Hepatic stellate cell (primary cell): ENCODE measurements at places on chromosomes 6 and 20.

DNA sequence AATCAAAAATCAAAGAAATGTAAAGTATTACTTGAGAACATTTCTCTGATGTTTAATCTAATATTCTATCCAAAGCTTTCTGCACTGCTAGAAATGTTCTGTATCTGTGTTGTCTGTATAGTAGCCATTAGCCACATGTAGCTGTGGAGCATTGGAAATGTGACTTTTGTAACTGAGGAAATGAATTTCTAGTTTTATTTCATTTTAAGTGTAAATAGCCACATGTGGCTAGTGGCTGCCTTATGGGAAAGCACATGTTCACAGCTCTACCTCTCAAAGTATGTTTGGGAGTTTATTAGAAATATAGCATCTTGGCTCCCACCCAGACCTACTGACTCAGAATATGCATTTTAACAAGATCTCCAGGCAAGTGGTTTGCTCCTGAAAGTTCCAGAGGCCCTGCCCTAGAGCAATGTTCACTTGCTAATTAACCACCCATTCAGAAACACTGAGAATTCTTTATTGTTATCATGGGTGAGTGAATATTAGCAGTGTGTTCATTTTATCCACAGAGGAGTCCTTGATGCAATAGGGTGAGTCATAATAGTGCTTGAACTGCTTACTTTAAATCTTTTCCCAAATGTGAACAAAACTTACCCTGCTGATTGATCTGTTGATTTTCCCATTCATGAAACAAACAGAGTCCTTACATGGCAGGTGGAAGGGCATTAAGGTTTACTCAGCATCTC lies 282.7 kb downstream of the PLCB1 start:
- no peak for DNase-seq

GRCh38 chr6:25058941-25059340 lies 123.2 kb upstream of the RIPOR2 start:
- DNase-seq: no peak

- DNase-seq: no peak
Observed at GRCh38 chr6:141482796-141483597, 649.7 kb upstream of the GJE1 start.

DNA sequence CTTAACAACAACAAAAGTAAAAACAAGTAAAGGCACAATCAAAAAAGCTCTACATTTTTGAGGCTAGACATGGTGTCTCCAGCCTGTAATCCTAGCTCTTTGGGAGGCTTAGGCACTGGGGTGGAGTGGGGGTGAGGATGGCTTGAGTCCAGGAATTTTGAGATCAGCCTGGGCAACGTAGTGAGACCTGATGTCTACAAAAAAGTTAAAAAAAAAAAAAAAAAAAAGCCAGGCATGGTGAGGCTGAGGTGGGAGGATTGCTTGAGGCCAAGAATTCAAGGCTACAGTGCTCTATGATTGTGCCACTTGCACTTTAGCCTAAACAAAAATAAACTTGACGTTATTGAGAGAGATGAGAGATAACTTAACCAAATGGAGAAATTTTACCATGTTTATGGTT lies 60.1 kb downstream of the QKI start:
- no peak for DNase-seq

- no peak for DNase-seq
Observed at GRCh38 chr6:146445233-146445632, 98.4 kb upstream of the RAB32 start.

DNA sequence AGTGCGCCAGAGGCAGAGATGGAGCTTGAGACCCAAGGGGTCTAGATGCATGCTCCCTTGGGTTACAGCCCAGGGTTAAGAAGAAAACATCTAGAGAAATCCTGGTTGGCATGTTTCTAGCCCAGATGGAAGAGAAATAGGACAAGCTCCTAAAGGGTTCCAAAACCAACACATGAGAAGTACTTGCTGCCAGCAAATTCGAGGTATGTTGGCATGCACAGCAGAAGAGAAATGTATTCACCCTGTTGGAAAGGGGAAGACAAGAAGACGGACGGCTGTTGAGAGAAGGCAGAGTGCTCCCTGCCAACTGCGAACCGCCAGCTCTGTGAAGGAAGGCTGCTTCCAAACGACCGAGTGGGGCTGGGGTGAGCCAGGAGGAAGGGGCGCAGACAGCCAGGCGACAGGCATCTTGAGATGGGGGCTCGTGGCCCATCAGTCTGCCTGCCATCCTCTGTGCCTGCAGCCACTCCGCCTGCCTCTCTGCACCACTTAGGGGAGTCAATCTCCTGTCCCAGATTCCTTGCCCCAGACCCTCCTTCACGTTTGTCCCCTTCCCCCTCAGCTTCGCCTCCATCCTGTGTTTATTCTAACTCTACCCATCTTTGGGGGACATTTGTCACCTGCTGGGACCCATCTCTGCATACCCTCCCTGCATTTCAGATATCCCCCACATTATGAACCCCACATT lies 249.2 kb downstream of the CDC5L start:
- DNase-seq: no peak

DNA sequence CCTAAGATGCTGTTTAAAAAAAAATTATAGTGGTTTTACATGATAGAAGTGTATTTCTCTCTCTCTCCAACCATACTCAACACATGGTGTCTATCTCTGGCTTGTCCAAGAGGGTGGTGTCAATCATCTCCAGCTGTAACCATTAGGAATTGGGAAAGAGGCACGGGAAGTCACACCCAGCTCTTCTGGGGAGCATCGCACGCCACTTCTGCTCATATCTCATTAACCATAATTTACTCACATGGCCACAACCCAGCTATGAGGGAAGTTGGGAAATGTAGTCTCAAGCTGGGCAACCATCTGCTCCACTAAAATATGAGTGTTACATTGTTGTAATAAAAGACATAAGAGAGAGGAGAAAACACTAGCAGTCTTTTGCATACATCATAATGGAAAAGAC lies 30.4 kb upstream of the TSHZ2 start:
- DNase-seq: no peak

DNA sequence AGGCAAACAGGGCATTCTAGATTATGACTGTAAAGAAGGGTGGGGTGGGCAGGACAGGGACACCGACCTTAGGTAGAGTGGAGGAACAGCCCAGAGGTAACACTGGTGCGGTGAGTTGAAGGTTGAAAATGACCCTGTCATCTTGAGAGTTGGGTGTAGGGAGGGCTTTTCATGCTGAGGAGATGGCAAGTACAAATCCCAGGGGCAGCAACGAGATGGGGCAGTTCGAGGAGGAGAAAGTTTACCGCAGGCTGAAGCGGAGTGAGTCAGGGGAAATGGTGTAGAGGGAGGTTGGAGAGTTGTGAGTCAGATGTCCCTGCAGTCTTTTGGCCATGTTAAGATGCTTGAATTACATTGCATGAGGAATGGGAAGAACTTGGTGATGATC lies 101.1 kb downstream of the HIVEP1 start:
- peak; percentile 62 for DNase-seq

GRCh38 chr6:51494342-51494741 lies 593.1 kb downstream of the PKHD1 start:
- no peak for DNase-seq
